ENCODE measurements at places on chromosomes 2 and 18. TPM values are rescaled to one million over a fixed set of nuclear protein-coding genes. Genes with fewer than 3 reads are reported as not detected.

DNA sequence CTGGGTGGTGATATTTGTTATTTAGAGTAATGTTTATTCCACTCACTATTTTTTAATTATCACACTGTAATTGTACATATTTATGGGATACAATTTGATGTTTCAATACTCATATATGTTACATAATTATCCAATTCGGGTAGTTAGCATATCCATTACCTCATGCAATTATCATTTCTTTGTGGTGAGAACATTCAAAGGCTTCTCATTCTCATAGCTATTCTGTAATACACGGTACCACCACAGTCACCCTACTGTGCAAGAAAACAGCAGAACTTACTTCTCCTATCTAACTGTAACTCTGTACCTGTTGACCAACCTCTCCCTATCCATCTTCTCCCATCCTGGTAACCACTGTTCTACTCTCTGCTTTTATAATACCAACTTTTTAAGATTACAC lies 4.6 kb downstream of the TBC1D8 start:
- no peak for DNase-seq

- DNase-seq: no peak
Measured at GRCh38 chr2:46136481-46136880, 160.7 kb upstream of the EPAS1 start.

- DNase-seq: no peak
Measured at GRCh38 chr18:2935438-2936192, 77.3 kb downstream of the LPIN2 start.

DNA sequence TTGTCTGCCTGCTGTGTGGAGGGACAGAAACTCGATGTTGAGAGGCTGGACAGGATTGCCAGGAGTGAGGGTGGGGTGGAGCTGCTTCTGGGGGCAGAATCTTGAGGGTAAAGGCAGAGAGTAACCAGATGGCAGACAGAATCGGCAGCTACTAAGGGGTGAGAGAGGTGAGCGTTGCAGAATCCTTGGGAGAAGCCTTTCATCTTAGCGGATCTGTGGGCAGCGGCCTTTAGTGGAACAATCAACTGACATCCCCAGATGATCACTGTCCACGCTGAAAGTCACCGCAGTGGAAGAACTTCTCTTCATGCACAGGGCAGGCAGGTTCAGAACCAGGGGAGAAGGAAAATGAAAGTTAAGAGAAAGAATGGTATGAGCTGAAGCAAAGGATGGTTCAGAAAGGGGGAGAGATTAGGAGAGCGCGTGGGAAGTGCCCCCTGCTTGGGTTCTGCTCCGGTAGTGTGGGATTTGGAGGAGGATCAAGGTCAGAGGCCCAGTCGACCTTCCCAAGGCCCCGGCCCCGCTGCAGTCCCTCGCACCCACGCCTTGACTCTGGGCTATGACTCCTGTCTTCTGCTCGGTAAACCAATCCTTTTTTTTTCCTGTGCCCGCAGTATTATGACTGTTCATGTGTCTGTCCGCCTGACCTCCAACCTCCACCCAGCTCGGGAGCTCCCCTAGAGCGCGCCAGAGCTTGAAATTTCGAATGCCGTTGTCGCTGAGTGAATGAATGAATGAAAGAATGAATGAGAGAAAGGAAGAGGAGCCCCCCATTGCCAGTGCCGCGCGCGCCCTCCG lies 584 bp downstream of the BOLA3 start:
- DNase-seq: peak; percentile 13

GRCh38 chr2:11129598-11130449 lies 25.4 kb upstream of the SLC66A3 start:
- peak; percentile 27 for DNase-seq

- DNase-seq: no peak
Measured at GRCh38 chr2:56014046-56014730, 90.6 kb upstream of the EFEMP1 start.

DNA sequence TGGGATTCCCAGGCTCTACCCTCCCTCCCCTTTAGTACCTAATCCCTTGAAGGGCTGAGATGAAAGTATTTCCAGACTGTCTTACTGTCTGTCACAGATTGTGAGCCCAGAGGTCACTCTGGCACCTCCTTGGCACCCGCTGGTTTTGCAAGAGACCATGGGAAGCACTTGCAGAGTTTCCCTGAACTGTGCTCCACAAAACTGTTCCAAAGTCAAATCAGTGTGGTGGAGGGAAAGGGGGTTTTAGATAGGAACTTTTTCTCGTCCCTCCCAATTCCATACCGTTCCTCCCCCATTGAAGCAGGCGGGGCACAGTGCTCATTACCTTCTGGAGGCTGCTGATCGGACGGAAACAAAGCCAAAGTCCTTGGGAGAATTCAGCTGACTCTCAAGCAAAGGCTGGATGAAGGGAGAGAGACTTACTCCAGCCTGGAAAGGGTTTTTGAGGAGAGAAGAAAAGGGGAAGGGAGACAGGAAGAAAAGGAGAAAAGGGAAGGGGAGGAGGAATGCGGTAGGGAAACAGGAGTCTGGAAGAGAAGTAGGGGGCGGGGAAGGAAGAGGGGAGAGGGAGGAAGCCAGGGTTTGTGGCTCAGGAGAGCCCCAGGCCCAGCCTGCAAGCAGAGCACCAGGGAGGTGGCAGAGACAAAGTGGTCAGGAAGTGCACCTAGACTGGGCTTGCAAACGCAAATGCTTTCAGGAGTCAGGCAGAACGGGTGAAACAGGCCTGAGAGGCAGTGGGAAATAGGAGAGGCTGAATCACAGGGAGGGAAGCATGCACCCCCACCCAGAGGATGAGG lies 88.4 kb upstream of the SP3 start:
- no peak for DNase-seq

BOLL gene
- not detected for polyA plus RNA-seq

RFX8 gene
- 4.3 TPM for polyA plus RNA-seq

IL36A gene
- polyA plus RNA-seq: not detected

TSPYL6 gene
- polyA plus RNA-seq: not detected

CTAGE1 gene
- polyA plus RNA-seq: not detected
